Breast epithelium (tissue), 4 donors: ENCODE measurements at places on chromosomes 4 and X. TPM values are rescaled to one million over a fixed set of nuclear protein-coding genes. Genes with fewer than 3 reads are reported as not detected.

- no peaks in the 10 kb centered on the region for H3K36me3 ChIP-seq
- H3K27me3 ChIP-seq = peaks cover 14% of the 10 kb centered on the region
- no peak overlapping the region for H3K4me3 ChIP-seq
- no peak overlapping the region for H3K27ac ChIP-seq
- no peaks in the 10 kb centered on the region for H3K4me1 ChIP-seq
Measured at GRCh38 chr4:42142591-42142990, 9.9 kb downstream of the BEND4 start.

GRCh38 chrX:133390676-133391075 lies 24.6 kb downstream of the GPC4 start:
- H3K4me3 ChIP-seq = no peak overlapping the region
- H3K4me1 ChIP-seq = no peaks in the 10 kb centered on the region
- H3K27me3 ChIP-seq = no peaks in the 10 kb centered on the region

CSAG3 gene
- total RNA-seq = not detected

- H3K27me3 ChIP-seq = no peaks in the 10 kb centered on the region
- no peaks in the 10 kb centered on the region for H3K36me3 ChIP-seq
- no peaks in the 10 kb centered on the region for H3K4me1 ChIP-seq
- no peak overlapping the region for H3K27ac ChIP-seq
Measured at GRCh38 chr4:20462426-20463175, 210.9 kb downstream of the SLIT2 start.

UGT8 gene
- 3.9 TPM for total RNA-seq

DNA sequence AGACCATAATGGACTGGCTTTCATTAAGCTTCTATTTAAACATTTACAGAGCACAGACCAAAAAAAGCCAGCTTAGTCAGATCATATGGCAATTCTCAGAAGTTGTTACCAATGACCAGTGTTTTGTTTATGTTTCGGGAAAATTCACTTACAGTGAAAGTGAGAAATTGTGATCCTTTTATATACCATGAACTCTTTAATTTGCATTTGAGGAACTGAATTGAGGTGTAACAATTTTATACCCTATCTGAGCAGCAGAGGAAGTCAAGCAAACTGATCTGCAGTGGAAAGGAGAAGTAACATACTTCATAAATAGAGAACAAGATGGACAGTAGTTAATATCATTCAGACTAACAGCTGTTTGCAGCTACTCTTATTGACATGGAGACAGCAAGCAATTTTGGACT lies 97.1 kb downstream of the TMA16 start:
- DNase-seq = no peak
- no peaks in the 10 kb centered on the region for H3K36me3 ChIP-seq
- H3K4me1 ChIP-seq = no peaks in the 10 kb centered on the region
- no peaks in the 10 kb centered on the region for H3K27me3 ChIP-seq

- H3K27me3 ChIP-seq = no peaks in the 10 kb centered on the region
- peak overlapping the region; percentile 83 for H3K27ac ChIP-seq
- no peak for DNase-seq
- no peaks in the 10 kb centered on the region for H3K4me1 ChIP-seq
- peak overlapping the region; percentile 91 for H3K4me3 ChIP-seq
Measured at GRCh38 chr4:56979421-56980072, 851 bp downstream of the POLR2B start.

DNA sequence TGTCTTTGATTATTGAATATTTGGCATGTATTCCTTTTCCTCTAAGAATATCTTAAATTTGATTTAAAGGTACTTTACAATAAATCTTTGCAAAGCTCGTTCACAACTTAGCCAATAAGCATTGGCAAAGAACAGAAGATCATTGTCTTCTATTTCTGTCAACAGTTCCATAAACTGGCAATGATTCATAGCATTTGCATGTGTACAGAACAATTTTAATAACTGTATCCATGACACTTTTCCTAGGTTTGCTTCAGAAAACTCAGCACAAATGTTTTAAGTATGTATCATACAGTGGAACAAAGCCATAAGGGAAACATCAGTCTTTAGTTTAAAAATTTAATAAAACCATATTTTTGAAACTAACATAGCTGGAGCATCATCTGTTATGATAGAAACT lies 462.7 kb upstream of the RPS6KA3 start:
- no peaks in the 10 kb centered on the region for H3K27me3 ChIP-seq
- H3K27ac ChIP-seq = no peak overlapping the region
- H3K36me3 ChIP-seq = no peaks in the 10 kb centered on the region
- DNase-seq = no peak
- no peaks in the 10 kb centered on the region for H3K4me1 ChIP-seq

DNA sequence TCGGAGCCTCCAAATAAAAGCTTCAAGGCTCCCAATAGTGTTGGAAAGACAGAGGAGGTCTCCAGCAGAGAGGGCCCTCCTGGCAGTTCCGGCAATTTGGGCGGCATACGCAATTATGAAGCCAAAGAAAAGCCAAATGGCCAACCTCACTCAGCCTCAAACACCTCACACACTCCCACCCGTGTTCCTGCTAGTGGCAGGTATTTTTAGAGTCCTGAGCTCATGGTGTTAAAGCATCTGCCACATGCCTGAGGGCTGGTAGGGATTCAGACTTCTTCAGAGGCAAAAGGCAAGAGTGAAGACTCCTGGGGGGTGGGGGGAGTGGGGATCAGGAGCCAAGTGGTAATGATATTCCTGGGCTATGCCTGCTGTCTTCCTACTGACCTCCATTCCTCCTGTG lies 7.4 kb downstream of the RAB33A start:
- H3K27ac ChIP-seq = no peak overlapping the region
- H3K27me3 ChIP-seq = peaks cover 11% of the 10 kb centered on the region
- no peak for DNase-seq
- no peaks in the 10 kb centered on the region for H3K36me3 ChIP-seq

- no peak overlapping the region for H3K27ac ChIP-seq
- no peaks in the 10 kb centered on the region for H3K27me3 ChIP-seq
Measured at GRCh38 chr4:66298569-66298968, 628.3 kb upstream of the EPHA5 start.

- DNase-seq = no peak
- no peaks in the 10 kb centered on the region for H3K4me1 ChIP-seq
- H3K4me3 ChIP-seq = no peak overlapping the region
- no peak overlapping the region for H3K27ac ChIP-seq
- H3K27me3 ChIP-seq = no peaks in the 10 kb centered on the region
Measured at GRCh38 chr4:32748061-32748460, 2027.9 kb downstream of the PCDH7 start.

TSPAN7 gene
- 25.9 TPM for total RNA-seq

GRCh38 chr4:54066088-54066415 lies 1.6 kb upstream of the CHIC2 start:
- DNase-seq = no peak
- H3K4me3 ChIP-seq = no peak overlapping the region
- no peaks in the 10 kb centered on the region for H3K36me3 ChIP-seq
- H3K27me3 ChIP-seq = no peaks in the 10 kb centered on the region
- H3K4me1 ChIP-seq = peaks cover 7% of the 10 kb centered on the region

DNA sequence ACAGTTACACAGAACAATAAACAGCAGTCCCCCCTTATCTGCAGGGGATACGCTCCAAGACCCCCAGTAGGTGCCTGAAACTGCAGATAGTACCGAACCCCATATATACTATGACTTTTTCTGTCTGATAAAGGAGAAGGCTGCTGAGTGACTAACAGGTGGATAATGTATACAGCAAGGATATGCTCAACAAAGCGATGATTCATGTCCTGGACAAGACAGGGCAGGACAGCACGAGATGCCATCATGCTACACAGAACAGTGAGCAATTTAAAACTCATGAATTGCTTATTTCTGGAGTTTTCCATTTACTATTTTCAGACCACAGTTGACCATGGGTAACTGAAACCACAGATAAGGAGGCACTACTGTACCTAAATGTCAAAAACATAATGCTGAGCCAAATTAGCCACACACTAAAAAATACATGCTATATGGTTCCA lies 76.1 kb downstream of the MANBA start:
- H3K4me1 ChIP-seq = no peaks in the 10 kb centered on the region
- H3K27ac ChIP-seq = no peak overlapping the region
- peaks cover 7% of the 10 kb centered on the region for H3K36me3 ChIP-seq
- H3K4me3 ChIP-seq = no peak overlapping the region
- H3K27me3 ChIP-seq = no peaks in the 10 kb centered on the region

SSX1 gene
- total RNA-seq = not detected

- H3K27ac ChIP-seq = no peak overlapping the region
- no peak overlapping the region for H3K4me3 ChIP-seq
- no peaks in the 10 kb centered on the region for H3K27me3 ChIP-seq
- no peak for DNase-seq
- no peaks in the 10 kb centered on the region for H3K36me3 ChIP-seq
Measured at GRCh38 chr4:23353200-23353599, 536.6 kb downstream of the PPARGC1A start.

NAA11 gene
- total RNA-seq = not detected

CHST7 gene
- total RNA-seq = 7.5 TPM

USP17L26 gene
- total RNA-seq = not detected
